ENCODE measurements at places on chromosomes 1 and 21. TPM values are rescaled to one million over a fixed set of nuclear protein-coding genes. Genes with fewer than 3 reads are reported as not detected.

Gene IGSF3
- 3.8 TPM for total RNA-seq

Gene FCER1A
- total RNA-seq: not detected

GRCh38 chr1:44707112-44707881 is 23.7 kb downstream of the RNU5D-1 start:
- no peak for DNase-seq

Gene JAM2
- 1.1 TPM for total RNA-seq

DNA sequence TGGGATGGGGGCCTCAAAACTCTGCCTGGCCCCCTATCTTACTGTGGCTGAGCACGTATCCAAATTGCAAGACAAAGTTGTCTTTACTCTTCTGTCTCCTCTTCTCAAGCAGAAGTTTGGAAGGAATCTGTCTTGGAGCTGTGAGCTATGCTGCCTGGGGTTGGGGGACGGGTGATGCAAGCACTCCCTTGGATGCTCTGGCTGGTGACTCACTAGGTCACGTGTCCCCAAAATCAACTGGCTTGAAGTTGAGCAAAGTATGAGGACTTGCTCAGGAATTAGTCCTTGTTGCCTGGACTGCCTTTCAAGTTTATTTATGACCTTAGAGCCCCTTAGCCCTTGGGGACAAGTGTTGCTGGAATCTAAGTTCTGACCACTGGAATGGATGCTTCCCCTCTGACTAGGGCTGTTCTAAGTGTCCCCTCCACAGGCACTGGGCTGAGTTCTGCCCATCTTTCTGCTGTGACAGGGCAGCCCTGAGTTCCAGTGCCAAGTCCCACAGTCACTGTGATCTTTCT is 269.5 kb downstream of the HHAT start:
- no peak for DNase-seq

DNA sequence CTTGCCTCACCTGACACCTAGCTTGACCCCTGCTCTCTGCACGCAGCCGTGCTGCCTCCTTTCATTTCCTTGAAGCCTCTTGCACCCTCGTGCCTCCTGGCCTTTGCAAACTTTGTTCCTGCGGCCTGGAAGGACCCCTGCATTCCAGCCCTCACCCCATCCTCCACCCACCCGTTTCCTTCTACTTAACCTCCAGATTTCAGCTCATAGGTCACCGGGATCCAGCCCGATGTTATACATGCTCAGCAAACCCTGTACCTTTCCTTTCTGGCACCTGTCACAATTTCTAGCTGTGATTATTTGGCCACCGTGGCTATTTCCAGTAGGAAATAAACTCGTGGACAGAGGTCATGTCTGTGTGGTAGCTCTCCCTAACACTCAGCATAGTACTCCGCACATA is 4.5 kb downstream of the EDARADD start:
- no peak for DNase-seq

DNA sequence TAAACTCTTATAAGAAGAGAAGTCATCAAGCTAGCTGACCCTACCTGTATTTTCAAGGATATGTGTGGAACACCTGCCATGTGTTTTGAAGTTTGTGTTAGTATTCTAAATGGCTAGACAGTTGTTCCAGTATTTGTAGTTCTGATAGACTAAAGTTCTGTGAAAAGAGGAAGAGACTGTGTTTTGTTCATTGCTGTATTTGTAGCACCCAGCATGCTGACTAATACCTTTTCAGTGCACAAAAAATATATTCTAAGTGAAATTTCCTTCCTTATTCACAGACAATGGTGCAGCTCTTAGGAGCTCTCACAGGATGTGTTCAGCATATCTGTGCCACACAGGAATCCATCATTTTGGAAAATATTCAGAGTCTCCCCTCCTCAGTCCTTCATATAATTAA is 8.2 kb upstream of the METTL18 start:
- no peak for DNase-seq

- peak; percentile 27 for DNase-seq
Measured at GRCh38 chr1:181318022-181318857, 165.1 kb upstream of the CACNA1E start.

DNA sequence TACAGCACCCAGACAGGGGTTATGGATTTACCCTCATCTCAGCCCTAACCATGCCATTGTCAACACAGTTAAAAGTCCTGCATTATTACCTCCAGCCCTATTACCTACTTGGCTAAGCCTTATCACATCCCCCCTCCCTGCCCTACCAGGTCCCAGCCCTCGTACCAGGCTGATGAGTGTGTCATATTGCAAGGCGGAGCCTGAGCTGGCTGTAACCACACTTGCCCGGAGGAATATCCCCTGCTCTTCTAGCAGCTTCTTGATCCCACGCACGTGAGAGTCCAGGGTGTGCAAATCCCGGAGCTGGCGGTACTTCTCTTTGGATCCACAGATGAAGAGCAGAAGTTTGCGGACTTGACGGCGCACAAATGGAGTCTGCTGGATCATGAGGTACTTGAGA is 87.4 kb downstream of the UBR4 start:
- DNase-seq: no peak

GRCh38 chr21:32143241-32143939 is 135.5 kb downstream of the MIS18A start:
- DNase-seq: no peak

Gene HSD3B2
- not detected for total RNA-seq

Gene OR6F1
- total RNA-seq: not detected

Gene BNIPL
- total RNA-seq: 1.6 TPM

GRCh38 chr1:67294836-67295617 is 12.6 kb upstream of the IL12RB2 start:
- peak; percentile 40 for DNase-seq

Gene PLPP3
- not detected for total RNA-seq

GRCh38 chr1:9494936-9495758 is 44.1 kb upstream of the SLC25A33 start:
- peak; percentile 84 for DNase-seq

Gene CCT3
- 297 TPM for total RNA-seq

Gene CDCP2
- not detected for total RNA-seq

Gene CFAP107
- not detected for total RNA-seq

DNA sequence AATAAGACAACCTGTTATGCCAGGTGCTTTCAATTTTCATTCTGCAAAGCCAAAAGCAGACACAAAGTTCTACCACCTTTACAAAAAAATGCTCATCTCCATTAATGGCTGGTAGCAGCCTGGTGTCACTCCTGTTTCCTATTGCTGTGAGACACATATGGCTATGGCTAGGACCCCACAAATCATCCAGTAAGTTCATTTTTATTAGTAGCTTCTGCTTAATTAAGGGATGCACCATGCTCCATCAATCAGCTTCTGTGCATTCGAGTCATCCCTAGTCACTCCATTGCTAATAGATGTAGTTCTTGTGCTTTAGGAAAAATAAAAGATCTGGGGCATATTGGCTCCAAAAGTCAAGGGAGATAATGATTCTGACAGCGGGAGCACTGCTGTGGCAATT is 257.2 kb downstream of the SPATA17 start:
- DNase-seq: no peak

DNA sequence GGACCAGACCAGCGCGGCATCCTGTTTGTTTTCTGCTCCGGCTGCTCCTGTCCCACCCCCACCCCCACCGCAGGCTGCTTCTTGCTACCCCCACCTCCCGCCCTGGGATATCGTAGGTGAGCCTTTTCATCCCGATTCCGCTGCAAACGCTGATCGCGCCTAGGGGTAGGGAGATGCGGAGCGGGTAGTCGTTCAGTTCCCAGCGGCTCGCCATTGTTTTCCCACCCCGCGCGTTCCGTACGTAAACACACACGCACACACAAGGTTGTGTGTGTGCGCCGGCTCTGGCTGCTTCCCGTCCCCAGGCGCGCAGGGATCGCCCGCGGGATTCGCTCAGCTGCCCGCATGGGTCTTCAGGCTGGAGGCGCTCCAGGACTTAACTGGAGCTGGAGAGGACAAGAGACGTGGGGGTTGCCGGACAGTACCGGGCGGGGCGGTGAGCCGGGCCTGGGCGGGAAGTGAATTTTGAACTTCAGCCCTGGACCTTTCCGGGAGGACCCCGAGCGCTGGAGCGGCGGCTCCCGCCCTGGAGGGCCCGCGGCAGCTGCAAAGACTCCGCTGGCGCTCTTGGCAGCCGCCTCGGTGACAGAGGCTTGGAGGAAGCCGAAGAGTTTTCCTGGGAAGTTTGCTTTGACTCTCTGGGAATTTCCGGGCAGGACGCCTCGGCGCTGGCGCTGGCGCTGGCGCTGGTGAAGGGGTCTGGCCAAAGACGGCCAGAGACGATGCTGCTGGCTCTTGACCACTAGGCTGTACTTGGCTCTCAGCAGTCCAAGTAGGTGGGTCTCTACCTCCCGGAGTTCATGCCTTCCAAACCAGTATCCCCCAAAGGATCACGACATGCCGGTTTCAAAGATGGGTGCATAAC is 1.6 kb downstream of the SOX13 start:
- DNase-seq: peak; percentile 13

Gene CLCA4
- total RNA-seq: not detected

Gene LCE1A
- total RNA-seq: not detected

- no peak for DNase-seq
Measured at GRCh38 chr1:2857521-2857920, 56.0 kb upstream of the TTC34 start.

Gene ADAM30
- total RNA-seq: not detected

DNA sequence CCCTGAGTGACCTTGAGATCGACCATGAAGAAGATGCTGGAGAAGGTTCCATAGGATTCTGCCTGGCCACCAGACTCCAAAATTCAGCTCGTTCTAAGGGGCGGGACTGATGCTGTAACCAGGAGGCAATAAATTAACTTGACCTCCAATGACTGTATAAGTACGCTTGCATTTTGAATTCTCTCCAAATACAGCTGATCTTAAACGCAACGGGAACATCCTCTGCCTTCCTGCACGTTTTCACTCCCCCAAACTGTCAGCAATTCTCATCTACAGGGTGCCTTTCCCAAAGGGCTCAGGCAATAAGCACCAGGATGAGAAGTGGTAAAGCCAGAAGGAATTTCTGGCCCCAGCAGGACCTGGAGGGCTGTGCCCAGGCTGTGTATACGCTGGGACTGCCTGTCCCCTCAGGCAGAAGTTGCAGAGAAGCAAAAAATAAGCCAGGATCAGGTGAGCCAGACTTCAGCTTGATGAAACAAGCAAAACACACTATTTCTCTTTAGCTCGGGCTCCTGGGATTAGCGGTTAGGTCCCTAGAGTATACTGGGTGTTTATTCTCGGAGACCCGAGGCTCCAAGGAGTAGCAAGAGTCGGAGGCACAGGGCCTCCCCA is 124.8 kb downstream of the LRIG2 start:
- no peak for DNase-seq

All from activated CD4-positive, alpha-beta T cell treated with anti-CD3 and anti-CD28 coated beads for 36 hours (primary cell).